ENCODE measurements at places on chromosomes 4 and X.

DNA sequence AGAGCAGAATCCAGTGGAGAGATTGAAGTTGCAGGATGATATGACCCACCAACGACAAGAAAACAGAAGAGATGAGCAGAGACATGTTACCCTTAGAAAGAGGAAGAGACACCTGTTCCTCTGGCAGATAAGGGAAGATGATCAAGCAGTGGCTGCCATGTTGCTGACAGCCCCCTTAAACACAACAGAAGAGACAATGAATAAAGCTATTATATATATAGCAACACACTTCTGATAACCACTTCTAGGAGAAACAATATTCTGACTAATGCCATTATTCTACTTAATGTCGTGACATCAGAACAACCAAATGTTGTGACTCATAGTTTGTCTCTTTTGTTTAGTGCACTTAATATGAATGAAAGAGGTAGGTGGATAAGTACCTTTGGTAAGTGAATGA is 44.9 kb downstream of the SH3RF1 start:
- no peak for DNase-seq

DNA sequence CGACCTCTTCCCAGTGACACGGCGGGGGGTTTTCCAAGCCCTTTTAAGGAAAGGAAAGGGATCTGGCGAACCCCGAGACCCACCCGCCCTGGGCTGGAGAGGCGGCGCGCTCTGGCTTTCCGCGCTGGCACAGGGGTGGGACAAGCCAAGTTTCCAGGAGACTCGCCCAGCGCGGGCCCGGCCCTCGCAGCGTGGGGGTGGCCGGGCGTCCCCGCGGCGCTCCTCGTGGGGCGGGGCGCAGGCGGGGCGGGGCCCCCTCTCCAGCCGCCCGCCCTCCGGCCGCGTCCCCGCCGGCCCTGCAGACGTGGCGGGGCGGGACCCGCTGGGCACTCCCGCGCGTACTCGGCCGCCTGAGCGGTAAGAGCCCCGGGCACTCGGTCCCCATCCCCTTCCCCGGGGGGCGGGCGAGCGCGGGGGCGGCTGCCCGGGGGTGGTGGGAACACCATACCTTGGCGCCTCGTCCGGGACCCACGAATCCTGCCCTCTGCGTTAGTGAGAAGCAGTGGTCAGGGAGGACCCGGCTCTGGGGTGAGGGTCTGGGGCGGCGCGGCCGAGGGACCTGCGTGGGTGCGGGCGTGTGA is at the start of gene FAM114A1:
FAM114A1 (plus strand) TSS at position 329 of the 581 bp plus-strand sequence. CDS start 10,273 bp downstream, outside the sequence.
- peak; percentile 38 for DNase-seq

DNA sequence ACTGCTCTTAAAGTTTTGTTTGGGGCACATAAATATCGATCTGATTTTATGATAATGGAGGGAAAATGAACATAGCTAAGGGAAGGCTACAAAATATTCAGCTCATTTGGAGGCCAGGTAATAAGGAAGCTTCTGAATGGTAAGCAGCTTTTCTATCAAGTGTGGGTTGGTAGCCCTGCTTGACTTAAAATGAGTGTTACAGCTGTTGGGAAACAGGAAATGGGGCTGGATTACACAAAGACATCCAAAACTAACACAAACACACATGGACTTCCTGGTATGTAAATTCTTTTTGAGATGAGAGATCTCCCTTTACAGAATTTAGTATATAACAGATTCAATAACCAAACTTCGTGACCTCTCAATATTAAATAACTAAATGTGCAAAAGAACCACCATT is 58.0 kb downstream of the FGF16 start:
- DNase-seq: no peak

DNA sequence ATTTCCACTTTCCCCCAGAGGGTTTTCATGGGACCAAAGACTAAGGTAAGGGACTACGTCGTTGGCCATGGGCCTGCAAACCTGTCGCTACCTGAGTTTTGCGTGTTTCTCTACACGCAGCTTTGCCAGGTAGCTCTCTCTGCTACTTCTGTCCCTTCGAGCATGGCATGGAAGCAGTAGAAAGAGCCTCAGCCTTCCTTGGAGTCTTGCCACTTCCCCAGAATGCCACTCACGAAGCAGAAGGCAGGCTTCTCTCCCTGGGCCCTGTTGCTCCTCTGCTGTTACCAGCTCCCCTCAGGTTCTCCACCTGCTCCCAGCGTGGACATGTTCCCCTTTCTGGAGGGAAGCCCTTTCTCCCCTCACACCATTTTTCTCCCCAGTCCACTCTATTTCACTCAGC is 292.9 kb downstream of the DCTD start:
- DNase-seq: no peak

DNA sequence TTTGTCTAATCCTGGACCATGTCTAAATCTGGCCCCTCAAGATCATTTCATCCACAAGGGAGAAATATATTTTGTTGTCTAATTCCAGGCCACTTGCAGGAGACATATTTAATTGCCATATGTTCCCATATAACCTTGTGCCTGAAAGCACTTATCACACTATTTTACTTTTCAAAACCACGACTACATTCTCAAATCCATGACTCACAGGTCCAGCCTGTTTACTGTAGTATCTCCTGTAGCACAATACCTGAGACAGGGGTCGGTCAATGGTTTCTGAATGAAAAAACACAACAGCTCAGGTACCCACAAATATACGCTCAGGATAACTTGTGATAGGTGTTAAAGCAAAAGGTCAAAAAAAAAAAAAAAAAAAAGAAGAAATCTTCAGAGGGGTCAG is 60.9 kb downstream of the SEC24D start:
- DNase-seq: no peak

DNA sequence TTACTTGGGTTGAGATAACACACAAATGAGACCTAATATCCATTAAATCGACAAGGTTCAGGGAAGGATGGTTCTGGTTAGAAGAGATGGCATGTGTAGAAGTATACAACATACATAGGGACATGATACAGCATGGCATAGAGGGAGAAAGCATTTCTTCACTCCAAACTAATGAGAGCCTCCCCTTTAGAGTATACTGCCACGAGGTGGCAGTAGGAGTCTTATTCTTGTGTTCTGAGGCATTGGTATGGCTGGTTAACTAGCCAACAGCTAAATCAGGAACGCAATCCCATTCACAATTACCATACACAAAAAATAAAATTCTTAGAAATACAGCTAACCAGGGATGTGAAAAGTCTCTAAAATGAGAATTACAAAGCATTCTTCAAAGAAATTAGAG is 29.1 kb upstream of the TRO start:
- DNase-seq: no peak

- no peak for DNase-seq
Observed at GRCh38 chr4:84578540-84579402, 4.2 kb upstream of the CDS1 start.
